OCI-M1 (cell line): ENCODE measurements at places on chromosomes 3 and 15.

- no peak for DNase-seq
Measured at GRCh38 chr3:183428447-183429211, at the start of gene MCF2L2. TSS of gene MCF2L2 (minus strand) at chr3:183428619. CDS start at chr3:183427977, 642 bp downstream.

DNA sequence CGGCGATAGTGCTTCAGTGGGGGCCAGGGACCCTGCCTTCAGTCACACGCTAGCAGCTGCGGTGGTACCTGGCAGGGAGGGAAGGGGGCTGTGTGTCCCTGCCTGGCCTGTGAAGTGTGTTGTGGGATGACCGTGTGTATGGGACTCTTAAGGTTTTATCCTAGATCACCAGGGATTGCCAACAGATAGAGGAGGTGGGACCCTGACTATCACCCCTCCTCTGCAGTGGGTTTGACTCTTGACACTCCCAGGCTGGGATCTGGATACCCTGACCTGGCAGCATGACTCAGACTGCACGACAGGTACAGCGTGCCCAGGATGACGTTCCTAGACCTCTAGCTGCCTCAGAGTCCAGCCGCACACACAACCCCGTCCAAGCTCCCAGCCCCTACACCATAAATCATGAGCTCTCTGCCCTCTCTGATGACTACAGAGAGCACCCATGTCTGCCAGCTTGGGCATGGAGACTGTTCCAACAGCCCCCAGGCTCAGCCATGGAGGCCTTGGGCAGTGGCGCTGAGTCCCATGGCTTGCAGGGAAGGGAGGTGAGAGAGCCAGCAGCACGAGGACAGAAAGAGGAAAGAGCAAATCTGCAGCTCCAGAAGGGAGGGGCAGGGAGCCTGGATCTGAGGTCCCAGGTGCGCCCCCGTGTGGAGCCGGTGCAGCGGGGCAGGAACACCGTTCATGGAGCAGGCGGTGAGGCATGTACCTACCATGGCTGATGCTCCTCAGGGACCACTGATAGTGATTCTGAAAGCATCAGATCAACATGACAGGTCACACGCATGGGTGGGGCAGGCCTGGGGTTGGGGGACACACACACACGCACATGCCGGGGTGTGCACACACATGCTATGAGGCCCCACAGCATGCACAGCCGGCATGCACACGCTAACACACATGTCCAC lies 71.0 kb downstream of the ADAMTS7 start:
- DNase-seq = peak; percentile 88

DNA sequence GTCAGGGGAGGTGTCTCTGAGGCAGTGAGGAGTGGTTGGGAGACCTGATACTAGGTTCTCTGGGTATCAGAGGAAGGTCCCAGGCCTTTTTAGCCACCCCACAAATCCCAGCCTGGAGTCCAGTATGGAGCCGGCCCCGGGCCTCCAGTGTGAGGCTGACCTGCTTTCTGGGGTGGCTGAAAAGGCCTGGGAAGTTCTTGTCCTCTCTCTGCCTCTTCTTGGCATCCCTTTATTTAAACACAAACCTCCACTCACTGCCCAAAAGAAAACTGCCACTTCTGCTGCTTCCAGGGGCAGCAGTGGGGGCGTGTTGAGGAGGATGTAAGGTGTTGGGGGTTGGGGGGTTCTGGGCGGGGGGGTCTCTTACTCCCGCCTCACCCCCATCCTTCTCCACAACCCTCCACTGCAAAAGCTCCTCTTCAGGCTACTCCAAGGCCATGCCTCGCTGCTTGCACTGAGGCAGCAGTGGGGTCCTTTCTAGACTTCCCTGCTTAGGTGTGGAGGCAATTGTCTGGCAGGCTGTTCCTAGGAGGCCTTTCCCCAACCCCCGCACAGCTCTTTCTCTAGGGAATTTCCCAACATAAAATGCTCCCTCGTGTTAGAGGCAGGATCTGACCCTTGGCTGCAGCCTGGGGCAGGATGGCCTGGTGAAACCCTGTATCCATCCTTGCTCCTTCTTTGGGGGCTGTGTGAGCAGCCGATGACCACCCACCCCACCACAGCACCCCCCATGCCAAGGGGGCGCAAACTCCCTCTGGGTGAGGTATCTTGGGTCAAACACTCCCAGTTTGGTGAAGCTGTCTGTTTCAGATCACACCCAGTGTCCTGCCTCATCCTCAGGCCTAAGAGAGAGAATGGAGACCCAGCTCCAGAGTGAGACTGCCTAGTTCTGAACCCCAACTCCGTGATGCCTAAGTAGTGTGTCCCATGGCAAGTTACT lies 12.1 kb upstream of the RAD18 start:
- DNase-seq = no peak

- peak; percentile 23 for DNase-seq
Measured at GRCh38 chr3:102224171-102224570, 210.6 kb upstream of the ZPLD1 start.

GRCh38 chr15:35728219-35728940 lies 182.4 kb upstream of the DPH6 start:
- no peak for DNase-seq

DNA sequence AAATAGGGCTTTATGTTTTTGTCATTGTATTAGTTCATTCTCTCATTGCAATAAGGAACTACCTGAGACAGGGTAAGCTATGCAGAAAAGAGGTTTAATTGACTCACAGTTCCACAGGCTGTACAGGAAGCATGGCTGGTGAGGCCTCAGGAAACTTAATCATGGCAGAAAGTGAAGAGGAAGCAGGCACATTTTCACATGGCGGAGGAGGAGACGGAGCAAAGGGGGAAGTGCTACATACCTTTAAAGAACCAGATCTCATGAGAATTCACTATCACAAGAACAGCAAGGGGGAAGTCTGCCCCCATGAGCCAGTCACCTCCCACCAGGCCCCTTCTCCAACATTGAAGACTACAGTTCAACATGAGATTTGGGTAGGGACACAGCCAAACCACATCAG lies 25.6 kb downstream of the CEP63 start:
- DNase-seq = no peak

- DNase-seq = peak; percentile 84
Measured at GRCh38 chr3:195863121-195864061, 45.0 kb downstream of the TNK2 start.

DNA sequence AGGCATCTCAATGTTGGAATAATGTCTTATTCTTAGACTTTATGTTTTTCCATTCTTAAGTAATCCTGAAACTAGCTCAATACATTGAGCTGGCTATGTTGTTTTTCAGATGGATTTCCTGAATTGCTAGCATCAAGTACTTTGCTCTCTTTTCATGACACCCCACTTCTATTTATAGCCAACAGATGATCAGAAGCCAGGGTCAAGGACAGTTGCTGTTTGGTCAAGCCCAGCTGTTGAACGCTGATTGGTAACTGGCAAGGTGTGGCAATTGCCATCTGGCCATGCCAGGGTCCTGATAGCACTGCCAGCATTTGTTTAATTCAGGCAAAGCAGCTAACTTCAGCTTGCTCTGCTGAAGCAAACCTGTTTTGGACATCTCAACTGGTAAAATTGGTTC lies 46.2 kb upstream of the PLCL2 start:
- DNase-seq = no peak

GRCh38 chr3:47315069-47315647 lies 32.4 kb downstream of the KLHL18 start:
- peak; percentile 90 for DNase-seq

DNA sequence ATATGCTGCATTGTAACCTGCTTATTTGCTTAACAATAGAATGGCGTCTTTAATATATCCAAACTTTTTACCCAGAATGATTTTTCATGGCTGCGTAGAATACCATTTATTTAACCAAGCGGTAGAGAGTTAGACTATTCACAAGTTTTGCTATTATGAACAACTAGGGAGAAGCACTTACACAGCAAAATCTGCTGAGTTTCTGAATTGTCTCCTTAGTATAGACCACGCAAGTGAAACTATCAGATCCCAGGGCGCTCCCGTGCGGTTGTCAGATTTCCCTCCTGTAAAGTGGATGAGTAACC lies 12.6 kb upstream of the ADPGK start:
- no peak for DNase-seq

- DNase-seq = no peak
Measured at GRCh38 chr3:5058471-5058951, 63.6 kb upstream of the ARL8B start.

DNA sequence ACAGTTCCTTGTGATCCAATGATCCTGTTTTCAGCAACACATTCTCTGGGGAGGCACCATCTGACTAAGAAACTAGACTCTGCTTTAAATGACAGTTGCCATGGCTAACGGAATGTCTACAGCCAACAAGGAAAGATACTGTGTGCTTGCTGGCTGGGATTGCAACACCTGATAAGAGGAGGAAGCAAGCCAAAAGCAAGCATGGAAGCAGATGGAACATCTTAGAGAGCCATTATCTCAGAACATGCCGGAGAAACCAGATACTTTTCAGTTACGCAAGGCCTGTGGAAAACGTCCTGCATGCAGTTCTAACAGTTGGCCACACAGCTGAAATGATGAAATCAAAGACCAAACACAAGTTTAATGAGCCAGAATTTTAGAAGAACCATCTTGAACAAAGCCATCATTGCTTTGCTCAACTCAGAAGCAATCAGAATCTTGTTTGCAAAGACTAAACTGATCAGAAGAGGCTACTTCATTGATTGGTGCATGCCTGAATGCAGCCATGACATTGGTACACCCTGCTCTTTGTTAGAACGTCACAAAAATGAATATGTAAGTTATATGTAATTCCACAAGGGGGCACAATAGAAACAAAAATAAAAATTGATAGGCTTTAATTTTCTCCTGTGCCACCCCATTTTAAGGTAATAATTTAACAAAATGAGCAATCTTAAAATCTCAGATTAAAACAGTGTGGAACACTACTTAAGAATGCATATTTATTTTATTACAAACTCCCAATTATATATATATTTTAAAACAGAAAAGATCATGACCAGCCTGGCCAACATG lies 50.8 kb downstream of the GXYLT2 start:
- peak; percentile 86 for DNase-seq

DNA sequence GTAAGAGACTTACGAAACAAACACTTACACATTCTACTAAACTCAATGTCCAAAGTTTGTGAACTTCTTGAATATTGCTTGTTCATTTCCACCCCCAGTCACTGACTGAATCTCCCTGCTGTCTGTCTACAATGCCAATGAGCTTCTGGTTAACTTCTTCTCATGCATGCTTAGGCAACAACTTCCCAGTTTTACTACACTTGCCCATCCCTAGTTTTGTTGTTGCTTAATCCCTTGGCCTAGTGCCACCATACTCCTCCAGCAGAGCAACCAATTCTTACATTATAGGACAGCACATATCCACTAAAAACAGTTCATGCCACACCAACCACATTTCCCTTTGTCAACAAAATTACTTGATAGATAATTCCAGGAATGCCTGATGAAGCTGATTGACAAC lies 40.9 kb upstream of the CCR2 start:
- peak; percentile 78 for DNase-seq

- DNase-seq = peak; percentile 44
Measured at GRCh38 chr15:71386448-71387236, 271.4 kb downstream of the THSD4 start.

GRCh38 chr3:23608650-23609049 lies 197.1 kb upstream of the UBE2E1 start:
- no peak for DNase-seq

GRCh38 chr15:69810431-69811354 lies 287.0 kb downstream of the TLE3 start:
- no peak for DNase-seq

GRCh38 chr15:87981969-87982368 lies 274.6 kb downstream of the NTRK3 start:
- DNase-seq = no peak

DNA sequence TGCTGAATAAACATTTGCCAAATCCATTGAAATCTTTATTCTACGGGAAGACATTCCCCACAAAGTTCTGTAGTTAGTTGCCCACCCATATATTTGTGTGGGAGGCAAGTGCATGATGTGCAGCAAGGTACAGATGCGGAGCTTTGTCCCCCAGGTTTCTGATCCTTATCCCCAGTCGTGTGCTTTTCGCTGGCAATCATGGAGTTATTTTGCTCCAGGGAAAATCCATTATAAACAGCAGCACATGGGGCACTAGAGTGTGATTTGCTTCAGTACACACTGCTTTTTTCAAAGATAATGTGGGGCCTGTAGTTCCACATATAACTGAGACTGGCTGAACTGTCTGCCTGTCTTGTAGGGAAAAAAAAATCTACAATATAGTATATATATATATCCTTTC lies 132.1 kb downstream of the FEZF2 start:
- no peak for DNase-seq

DNA sequence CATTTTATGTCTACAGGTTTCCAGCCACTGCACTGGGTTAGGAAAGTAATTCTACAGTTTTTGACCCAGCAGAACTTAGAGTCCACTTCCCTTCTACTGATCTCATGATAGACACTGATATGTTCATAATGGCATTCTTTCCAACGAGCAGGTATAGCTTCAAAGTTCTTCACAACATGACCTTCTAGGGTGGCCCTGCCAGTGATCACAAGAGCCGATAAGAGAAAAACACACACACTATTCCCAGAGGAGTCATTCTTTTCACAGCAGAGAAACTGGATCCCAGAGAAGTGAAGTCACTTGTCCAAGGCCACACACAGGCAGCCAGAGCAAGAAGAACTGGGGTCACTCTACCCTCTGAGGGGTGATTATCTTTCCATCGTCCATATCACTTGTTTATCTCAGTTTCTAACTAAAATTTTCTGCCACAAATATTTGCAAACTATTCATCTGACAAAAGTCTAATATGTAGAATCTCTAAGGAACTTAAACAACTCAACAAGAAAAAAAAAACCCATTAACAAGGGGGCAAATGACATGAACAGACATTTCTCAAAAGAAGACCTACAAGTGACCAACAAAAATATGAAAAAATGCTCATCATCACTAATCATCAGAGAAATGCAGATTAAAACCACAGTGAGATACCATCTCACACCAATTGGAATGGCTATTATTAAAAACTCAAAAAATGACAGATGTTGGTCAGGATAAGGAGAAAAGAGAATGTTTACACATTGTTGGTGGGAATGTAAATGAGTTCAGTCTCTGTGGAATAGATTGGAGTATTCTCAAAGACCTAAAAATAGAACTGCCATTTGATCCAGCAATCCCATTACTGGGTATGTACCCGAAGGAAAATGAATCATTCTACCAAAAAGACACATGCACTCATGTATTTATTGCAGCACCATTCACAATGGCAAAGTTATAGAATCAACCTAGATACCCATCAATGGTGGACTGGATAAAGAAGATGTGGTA lies 31.5 kb downstream of the SPTSSB start:
- no peak for DNase-seq

DNA sequence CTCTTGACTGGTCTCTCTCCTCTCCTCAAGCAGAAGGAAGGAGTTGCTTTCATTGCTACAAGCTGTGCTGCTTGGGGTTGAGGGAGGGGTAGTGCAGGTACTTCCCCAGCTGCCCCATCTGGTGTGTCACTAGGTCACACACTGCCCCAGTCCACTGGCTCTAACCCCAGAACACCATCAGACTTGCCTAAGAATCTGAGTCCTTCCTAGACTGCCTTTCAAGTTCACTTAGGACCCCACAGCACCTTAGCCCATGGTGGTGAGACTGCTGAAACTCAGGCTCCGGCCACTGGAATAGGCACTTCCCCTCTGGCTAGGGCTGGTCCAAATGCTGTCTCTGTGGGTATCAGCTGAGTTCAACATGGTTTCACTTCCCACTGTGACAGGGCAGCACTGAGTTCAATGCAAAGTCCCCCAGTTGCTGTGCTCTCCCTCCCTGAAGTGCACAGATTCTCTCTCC lies 279.7 kb upstream of the GOLGA6L4 start:
- DNase-seq = no peak

- DNase-seq = peak; percentile 69
Measured at GRCh38 chr3:155352900-155353490, 59.5 kb upstream of the STRIT1 start.
